ENCODE measurements at places on chromosomes 2 and 18.

DNA sequence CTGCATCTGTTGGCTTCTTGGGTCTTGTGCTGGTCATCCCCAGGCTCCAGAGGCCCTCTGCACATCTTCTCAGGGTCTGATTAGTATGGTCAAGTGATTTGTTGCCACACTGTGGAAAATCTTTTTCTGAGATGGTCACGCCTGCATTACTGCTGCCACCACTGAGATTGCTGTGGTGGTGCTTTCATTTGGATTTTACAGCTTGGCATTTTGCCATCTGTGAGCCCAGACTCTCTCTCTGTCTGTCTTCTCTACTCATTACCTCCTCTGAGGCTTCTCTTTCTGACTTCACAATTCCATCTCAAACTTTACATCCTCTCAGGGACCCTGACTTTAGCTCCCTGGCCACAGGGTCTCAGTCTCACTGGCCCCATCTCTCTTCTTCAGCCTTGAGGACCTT lies 154.6 kb downstream of the LRRTM1 start:
- DNase-seq = no peak

GRCh38 chr18:22214731-22215528 lies 45.5 kb downstream of the GATA6 start:
- DNase-seq = no peak

GRCh38 chr2:84450288-84451227 lies 8.5 kb downstream of the SUCLG1 start:
- DNase-seq = no peak

DNA sequence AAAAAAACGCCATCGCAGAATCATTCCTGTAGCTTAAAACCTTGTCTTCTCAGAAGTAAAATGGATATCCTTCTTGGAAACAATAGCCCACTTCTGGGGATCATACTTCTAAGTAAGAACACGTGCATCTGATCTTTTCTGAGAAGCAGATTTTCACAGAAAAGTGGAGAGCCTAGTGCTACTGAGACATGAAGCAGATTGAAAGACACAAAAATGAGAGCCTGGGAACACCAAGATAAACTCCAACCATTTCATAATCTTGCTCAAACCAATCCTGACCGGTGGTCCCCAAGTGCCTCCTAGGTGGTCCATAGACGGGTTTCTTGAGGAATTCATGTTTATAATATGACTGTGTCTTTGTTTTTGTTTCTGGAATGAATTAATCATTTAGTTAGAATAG lies 191.2 kb downstream of the IRS1 start:
- DNase-seq = no peak

- DNase-seq = no peak
These were observed 172.3 kb downstream of the ARL6IP6 start for GRCh38 chr2:152890736-152891135.

DNA sequence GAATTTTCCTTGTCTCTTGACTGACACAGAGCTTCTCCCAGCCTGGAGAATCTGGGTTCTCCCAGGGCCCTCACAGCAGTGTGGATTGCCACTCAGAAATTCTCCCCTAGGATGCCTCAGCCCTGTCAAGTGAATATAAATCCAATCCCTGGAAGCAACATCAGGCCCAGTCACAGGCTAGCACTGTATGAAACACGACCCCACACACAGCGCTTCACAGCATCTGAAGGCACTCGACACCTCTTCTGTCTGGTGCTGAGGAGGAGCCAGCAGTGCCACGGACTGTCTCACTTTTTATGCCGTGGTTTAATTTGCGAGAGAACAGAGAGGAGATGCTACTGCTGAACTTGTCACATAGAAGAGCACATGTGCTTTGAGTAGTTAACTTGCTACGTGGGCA lies 164.5 kb downstream of the NAPG start:
- DNase-seq = no peak

- no peak for DNase-seq
These were observed 164.3 kb upstream of the PIK3C3 start for GRCh38 chr18:41790687-41791086.

- DNase-seq = no peak
These were observed 45.2 kb downstream of the ITGA6 start for GRCh38 chr2:172472446-172473033.

DNA sequence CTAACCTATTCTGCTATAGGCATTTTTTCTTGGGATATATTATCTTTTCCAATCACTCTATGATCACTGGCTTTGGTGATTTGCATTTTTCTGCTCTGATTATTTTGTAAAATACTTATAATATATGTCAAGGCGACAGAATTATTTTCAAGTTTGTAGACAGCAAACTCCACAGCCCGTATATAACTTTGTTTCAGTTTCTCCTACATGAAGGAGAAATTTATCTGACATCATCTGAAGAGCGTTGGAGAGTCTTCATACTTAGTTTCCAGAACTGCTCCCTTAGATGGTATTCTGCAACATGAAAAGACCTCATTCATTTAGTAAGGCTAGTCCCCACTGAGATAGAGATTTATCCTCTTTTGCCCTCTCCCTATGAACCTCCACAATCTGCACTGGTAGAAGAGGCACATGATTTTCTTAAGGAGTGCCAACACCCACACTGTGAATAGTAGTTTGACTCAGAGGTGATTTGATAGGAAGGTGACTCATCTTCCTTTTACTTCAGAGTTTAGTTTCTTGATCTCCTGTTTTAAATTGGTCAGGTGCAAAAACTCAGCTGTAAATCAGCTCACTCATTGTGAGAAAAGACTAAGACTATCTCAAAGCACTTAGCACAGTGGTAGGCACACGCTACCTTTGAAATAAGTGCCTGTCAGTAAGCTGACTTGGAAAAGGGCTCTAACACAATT lies 1848.6 kb upstream of the CELF4 start:
- DNase-seq = no peak

DNA sequence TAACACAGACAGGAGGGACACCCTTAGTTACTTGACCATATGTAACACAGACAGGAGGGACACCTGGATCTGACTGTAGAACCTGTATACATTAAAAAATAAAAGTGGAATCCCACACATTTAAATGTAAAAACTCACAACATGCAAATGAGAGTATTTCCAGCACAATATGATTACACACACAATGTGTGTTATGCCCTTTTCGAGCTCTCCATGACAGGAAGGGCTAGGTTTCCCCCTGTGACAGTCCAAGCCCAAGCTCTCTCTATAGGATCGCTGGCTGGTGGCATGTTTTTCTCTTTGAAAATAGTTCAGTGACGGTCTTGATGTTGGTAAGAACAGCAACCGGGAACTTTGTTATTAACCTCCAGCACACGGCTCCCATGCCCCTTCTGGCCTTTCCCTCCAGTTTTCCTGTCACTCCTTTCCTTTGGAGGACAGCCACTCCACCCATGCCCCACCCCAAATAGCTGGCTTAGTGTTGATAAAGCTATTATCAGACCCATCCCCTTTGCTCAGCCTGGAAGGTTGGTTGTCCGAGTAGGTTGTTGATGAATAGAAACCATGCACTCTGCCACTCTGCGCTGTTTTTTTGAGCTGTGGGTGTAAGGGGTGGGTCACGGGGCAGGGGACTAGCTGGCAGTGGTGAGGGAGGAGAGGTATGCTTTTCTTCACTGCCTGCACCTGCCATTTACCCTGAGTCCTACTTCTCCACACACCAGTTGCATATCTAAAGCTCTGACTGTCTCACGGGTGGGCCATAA lies 2.7 kb downstream of the RASGRP3 start:
- DNase-seq = no peak

DNA sequence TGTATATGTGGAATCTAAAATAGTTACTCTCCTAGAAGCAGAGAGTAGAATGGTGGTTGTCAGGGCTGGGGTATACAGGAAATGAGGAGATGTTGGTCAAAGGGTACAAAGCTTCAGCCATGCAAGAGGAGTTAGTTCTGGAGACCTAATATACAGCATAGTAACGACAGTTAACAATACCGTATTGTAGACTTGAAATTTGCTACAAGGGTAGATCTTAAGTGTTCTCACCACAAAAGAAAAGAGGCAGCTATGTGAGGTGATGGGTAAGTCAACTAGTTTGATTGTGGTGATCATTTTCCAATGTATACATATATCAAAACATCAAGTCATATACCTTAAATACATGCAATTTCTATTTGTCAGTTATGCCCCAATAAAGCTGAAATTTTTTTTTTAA lies 98.2 kb upstream of the CYP1B1 start:
- no peak for DNase-seq

DNA sequence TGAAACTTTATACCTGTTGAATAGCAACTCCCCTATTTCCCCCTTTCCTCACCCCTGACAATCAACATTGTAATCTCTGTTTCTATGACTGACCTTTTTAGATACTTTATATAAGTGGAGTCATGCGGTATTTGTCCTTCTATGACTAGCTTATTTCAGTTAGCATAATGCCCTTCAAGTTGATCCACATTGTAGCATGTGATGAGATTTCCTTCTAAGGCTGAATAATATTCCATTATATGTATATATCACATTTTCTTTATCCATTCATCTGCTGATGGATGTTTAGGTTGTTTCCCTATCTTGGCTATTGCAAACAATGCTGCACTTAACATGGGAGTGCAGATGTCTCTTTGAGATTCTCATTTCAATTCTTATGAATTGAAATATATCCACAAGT lies 9.5 kb downstream of the FASTKD2 start:
- no peak for DNase-seq

DNA sequence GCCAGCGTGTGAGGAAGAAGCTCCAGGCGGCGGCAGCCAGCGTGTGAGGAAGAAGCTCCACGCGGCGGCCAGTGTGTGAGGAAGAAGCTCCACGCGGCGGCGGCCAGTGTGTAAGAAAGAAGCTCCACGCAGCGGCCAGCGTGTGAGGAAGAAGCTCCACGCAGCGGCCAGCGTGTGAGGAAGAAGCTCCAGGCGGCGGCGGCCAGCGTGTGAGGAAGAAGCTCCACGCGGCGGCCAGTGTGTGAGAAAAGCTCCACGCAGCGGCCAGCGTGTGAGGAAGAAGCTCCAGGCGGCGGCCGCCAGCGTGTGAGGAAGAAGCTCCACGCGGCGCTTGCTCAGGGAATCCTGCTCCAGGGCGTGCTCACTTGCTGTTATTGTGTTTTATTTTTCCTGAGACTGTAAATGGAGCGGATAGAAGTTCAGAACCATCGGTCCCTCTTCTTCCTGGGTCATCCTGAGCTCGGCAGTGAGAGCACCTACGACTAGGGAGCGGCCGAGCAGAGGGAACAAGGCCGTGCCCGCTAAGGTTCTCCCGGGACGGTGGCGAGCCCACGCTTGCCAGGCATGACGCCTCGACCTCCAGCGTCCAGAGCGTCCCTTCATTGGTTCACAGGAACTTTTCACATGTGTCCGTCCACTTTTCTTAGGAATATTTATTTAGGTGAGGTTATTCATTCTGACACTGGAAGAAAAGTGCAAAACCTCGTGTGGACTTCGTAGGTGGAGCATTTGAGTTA lies 94.2 kb downstream of the TMEM18 start:
- DNase-seq = no peak

DNA sequence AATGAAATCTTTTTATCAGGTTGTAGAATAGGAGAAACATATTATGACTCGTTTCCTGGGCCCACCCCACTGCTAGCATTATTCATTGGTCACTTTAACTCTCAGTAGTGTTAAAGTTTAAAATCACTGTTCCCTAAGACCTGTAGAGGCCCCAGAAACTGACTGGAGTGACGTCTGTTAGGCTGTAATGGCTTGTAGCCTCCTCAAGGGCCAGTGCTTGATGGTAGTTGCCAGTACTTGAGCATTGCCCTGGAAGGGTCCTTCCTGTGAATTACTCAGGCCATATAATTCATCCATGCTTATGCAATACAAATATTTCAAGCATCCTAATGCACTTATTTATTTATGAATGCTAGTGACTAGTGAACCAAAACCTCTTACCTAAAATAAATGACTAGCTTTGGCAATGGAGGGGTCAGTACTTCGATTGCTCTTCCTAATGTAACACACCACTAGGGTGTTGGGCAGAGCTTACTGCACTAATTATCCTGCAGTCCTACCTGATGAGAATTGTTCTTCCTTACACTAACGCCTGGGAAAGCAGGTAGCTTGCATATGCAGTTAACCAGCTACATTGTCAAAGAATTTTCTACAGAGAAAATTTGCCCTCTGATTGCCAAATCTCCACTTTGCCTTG lies 31.2 kb downstream of the ARHGAP25 start:
- no peak for DNase-seq

GRCh38 chr2:226181909-226182308 lies 617.7 kb downstream of the IRS1 start:
- no peak for DNase-seq

DNA sequence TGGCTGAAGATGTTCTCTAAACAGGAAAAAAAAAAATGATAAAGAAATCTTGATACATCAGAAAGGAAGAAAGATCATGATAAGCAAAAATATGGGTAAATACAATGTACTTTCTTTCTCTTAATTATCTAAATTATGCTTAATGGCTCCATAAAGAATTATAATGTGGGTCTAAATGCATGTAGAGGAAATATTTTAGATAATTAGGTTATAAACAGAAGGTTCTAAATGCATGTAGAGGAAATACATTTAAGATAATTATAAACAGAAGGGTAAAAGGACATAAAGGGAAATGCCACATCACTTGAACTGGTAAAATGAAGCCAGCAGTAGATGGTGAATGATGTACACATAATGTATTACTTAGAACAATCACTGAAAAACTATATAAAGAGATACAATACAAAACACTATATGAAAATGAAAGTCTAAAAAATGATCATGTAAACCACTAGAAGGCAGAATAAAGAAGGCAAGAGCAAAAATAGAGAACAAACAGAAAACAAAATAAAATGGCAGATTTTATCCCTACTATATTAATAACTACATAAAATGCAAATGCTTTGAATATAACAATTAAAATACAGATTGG lies 308.4 kb upstream of the CDH2 start:
- DNase-seq = no peak

GRCh38 chr2:209460151-209460761 lies 36.4 kb downstream of the MAP2 start:
- no peak for DNase-seq

- DNase-seq = no peak
These were observed 190.5 kb upstream of the TWIST2 start for GRCh38 chr2:238657132-238658053.

DNA sequence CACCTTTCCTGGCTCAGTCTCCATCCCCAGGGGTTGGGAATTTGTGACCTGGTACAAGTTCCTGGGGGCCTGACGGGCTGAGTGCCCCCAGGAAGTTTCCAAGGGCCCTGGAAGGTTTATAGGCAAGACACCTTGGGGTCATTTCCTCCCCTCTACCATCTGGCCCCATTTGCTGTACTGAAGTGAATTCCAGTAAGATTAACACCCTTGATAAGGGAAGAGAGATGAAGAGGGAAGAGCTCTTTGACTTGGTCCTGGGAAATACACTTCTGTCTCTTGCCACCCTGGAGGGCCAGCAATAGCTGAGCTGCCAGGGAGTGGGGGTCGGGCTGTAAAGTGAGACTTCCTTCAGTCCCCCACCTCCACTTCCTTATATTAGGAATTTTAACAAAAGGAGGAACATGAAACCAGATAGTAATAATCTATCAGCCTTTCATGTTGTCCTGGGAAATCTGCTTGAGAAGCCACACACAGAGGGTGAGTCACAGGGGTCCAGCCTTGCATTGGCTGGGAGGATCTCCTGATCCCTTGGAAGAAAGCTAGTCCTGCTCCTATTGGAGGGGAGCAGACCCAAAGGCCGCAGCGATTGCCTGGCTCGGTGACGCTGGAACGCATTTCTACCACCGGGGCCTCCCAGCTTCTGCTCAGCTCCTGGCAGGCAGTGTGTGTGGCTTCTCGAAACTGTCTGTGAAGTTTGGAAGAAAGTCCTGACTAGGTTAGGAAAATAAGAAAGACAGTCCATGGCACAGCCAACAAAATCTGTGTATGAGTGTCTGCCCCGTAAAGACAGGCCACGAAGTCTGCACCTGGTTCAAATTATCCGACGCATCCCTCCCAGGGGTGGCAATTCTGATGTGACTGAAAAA lies 87.3 kb downstream of the ACAA2 start:
- DNase-seq = no peak

GRCh38 chr2:38164881-38165280 lies 88.9 kb upstream of the CYP1B1 start:
- no peak for DNase-seq

Measured in activated CD4-positive, alpha-beta T cell treated with anti-CD3 and anti-CD28 coated beads for 4 hours (primary cell).